ENCODE measurements at places on chromosomes 7 and 10.

DNA sequence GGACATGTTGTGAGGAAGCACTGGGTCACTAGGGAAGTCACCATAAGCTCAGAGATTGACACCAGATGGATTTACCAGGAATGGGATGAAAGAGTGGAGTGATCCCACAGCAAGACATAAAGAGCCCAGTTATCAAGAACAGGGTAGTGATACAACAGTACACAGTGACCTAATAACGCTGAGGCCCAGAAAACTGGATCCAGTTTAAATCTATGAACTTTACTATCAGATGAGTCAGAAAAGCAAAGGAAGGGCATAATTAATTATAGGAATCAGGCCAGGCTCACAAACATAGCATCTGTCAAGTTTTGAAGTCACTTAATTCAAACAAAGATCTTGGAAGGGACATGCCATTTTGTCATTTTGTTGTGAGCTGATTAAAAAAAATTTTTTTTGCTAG, 73.5 kb downstream of the LRRN3 start:
- DNase-seq, result no peak

GRCh38 chr7:127655720-127656119, 3.7 kb downstream of the SND1 start:
- DNase-seq, result no peak

DNA sequence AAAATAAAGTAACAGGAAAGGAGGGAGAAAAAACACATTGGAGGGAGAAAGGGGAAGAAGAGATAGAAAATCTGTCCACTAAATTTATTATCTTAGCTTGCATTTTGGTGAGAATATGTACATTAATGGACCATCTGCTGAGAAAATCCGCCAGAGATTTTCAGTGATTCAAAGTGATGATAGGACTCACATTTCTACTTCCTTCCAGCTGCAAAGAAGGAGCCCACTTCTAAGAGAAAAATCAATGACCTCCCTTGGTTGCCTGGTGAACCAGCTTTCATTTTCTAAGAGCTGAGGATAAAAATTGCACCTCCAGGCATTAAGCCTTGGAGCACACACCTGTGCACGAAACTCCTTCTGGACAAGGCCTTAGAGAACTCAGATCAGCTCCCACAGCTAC, 404.3 kb downstream of the SFMBT2 start:
- DNase-seq, result no peak

DNA sequence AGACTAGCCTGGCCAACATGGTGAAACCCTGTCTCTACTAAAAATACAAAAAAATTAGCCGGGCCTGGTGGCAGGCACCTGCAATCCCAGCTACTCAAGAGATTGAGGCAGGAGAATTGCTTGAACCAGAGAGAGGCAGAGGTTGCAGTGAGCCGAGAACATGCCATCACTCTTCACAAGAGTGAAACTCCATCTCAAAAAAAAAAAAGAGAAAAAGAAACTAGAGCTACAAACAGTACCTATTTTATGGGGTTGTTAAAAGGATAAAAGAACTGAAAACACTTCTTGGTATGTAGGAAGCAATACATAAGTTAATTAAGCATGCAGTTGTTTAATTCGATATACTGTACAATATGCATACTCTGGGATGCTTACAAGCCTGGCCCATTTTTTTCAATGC, 216.9 kb downstream of the SORCS1 start:
- DNase-seq, result no peak
